ENCODE measurements at places on chromosomes 16 and 17. TPM values are rescaled to one million over a fixed set of nuclear protein-coding genes. Genes with fewer than 3 reads are reported as not detected.
A peak's percentile ranks its signal among the peaks of the same experiment; 100 is the strongest.

DNA sequence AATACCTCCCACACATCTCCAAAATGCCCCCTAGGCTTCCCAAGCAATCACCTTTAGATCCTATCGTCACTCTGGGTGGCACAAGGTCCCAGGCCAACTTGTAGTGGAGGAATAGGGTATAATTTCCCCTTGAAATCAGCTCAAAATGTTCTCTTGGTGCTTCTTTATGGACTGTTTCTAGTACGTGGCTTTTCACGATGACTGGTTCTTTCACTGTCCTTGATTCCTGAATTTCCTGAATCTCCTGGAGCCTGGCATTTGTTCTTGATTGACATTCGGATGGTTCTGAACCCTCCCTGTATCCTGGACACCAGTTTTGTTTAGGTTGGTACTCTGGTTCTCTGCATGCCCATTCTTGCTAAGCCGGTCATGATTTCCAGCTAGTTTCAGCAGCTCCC lies 6.9 kb upstream of the VPS53 start:
- DNase-seq = peak; percentile 95

- DNase-seq = no peak
Measured at GRCh38 chr16:58346831-58347371, 45.4 kb upstream of the GINS3 start.

GRCh38 chr16:57386381-57386951 lies 14.2 kb downstream of the CX3CL1 start:
- DNase-seq = no peak

Gene MYADML2
- total RNA-seq = not detected

Gene ANKS3
- 16.8 TPM for total RNA-seq

DNA sequence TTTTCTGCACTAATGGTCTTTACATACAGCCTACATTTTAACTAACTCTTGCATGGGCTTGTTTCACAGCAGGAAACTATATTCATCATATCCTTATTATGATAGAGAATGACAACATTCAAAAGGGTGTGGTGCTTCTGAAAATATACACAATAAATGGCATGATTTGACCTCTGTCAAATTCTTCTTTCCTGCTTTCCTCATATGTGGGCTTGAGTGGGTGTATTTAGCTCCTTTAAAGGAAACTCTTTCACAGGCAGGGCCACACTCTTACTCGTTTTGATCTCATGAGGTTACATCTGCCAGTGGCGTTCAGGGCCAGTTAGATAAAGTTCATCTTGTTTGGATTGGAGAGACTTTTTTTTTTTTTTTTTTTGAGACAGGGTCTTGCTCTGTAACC lies 6.1 kb downstream of the SLC35G3 start:
- peak; percentile 88 for DNase-seq

DNA sequence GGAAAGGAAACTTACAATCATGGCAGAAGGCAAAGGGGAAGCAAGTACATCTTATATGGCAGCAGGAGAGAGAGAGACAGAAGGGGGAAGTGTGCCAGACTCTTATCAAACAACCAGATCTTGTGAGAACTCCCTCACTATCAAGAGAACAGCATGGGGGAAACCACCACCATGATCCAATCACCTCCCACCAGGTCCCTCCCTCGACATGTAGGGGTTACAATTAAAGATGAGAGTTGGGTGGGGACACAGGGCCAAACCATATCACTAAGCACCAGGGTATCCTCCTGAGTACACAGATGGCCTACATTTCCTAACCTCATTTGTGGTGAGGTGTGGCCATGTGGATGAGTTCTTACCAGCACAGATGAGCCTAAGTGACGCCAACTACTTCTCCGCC lies 348.6 kb upstream of the ZFHX3 start:
- no peak for DNase-seq

- no peak for DNase-seq
Measured at GRCh38 chr16:54062361-54063278, 224.0 kb downstream of the IRX3 start.

DNA sequence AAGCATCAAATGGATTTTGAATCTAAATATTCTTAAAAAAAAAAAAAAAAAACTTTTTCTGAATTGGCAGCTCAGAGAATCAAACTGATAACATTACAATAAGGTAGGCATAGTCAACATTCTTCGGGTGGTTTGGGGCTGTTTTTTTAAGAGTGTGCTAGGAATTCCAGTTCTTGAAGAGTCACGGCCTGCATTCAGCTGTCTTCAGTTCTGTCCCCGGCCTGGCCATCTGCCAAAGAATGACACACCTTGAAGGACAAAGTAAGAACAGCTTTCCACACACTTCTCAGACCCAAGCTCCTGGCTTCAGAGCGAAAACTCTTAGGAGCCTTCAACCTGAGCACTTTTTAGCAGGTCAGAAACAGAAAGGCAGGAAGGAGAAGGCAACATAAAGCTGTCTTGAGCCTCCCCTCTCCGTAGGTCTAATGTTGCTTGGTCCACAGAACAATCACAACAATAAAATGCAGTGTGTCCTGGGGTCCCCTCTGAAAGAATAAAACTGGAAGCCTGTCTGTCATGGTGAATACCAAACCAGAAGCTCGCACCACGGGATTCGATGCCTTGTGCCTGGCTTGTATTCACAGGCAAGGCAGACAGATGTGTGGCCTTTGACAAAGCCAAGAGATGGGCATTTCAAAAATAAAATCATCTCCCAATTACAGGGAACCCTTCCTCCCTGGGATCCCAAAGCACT lies 524.4 kb upstream of the ZFHX3 start:
- DNase-seq = no peak

- DNase-seq = peak; percentile 78
Measured at GRCh38 chr17:2392252-2393173, 8.3 kb downstream of the MNT start.

Gene BEAN1
- total RNA-seq = 0.38 TPM

DNA sequence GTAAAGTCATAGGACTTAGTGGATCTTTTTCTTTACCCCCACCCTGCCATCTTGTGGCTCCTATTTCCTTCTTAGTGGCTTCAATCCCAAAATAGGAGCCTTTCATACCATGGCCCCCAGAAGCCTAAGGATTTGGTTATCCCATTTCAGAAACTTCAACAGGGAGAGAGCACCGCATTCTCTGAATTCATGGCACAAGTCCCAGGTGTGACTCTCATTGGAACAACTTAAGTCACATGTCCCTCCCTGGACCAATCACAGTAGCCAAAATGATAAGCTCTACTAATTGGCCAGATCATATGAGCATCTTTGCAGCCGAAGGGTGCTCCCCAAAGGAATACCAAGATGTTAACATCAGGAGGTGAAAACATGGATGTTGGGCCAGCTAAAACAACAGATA lies 43.2 kb downstream of the AXIN2 start:
- no peak for DNase-seq

DNA sequence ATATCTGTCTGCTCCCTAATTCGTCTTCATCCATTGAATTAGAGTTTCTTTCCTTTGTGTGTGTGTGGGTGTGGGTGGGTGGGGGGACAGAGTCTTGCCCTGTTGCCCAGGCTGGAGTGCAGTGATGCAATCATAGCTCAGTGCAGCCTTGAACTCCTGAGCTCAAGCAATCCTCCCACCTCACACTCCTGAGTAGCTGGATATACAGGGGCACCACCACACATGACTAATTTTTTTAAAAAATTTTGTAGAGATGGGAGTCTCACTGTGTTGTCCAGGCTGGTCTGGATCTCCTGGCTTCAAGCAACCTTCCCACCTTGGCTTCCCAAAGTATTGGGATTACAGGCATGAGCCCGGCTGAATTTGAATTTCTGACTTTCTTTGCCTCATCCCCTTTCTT lies 34.5 kb upstream of the MED13 start:
- DNase-seq = no peak

Gene SIAH1
- 59.5 TPM for total RNA-seq

DNA sequence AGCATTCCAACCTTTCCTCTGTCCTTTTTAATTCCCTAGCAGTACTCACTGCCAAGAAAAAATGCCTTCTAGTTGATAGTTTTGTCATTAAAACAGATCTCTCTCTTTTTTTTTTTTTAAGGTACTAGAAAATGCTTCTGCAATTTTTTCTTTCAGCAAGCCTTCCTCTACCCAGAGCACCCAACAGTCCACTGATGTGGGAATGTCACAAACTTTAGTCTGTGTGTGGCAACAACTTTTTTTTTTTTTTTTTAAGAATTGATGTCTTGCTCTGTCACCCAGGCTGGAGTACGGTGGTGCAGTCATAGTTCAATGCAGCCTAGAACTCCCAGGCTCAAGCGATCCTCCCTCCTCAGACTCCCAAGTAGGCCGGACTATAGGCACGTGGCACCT lies 34.7 kb downstream of the CDRT15 start:
- DNase-seq = no peak

DNA sequence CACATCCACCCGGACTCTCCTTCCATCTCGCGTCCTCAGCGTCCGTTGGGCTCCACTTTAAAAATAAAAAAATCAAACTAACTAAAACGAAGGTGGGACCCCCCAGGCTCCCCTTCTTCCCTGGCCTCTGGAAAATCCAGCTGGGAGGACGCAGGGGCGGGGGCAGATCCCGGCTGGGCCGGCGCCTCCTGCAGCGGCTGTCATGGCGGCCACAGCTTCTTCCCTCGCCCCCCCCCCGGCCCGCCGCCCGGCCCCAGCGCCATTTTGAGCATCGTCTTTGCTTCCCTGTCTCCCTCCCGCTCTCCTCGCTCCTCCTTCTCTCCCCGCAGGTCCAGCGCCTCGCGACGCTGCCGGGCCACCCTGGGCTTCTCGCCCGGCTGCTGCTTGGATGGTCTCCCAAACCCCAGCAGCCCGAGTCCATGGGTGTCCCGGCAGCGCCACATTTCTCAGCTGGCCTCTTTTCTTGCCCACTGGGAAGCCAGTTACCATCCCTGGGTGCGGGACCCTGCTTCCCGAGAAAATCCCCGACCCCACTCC lies 3.3 kb downstream of the HOXB2 start:
- no peak for DNase-seq

DNA sequence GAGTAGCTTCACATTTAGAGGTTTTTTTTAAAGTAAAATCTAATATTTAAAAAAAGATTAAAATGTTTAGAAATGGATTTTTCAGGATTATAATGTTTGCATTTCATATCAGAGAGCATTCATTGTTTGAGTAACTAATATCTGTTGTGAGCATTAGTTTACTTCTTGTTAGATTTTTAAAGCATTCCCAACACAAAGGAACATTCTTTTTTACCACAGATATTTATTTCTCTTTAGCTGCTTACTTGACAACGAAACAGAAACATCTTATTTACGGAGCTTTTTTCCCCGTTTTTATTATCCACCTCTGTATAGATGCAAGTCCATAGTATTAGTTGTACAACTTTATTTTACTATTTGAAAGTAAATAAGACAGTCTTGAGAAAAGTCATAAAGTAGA lies 53.0 kb downstream of the NFAT5 start:
- no peak for DNase-seq

GRCh38 chr17:60087882-60088669 lies 9.4 kb upstream of the HEATR6 start:
- DNase-seq = peak; percentile 48

GRCh38 chr17:57953705-57954396 lies 1.4 kb downstream of the CUEDC1 start:
- DNase-seq = no peak

DNA sequence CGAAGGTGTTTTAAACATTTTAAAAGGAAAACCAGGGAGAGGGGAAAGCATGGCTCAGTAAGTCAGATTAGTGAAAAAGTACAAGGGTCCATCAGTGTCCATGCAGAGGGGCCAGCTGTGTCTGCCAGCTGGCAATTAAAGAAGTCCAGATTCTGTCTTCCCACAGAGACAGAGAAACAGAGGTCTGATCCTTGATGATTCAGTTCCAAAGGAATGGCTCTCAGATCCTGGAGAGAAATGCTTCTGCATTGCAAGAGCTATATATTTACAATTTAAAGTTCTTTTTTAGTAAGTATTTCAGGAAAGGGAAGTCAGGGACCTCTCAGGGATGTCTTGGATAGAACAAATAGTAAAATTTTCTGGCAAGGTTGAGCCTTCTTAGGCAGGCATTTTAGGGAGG lies 56.2 kb downstream of the HSD17B2 start:
- peak; percentile 53 for DNase-seq

DNA sequence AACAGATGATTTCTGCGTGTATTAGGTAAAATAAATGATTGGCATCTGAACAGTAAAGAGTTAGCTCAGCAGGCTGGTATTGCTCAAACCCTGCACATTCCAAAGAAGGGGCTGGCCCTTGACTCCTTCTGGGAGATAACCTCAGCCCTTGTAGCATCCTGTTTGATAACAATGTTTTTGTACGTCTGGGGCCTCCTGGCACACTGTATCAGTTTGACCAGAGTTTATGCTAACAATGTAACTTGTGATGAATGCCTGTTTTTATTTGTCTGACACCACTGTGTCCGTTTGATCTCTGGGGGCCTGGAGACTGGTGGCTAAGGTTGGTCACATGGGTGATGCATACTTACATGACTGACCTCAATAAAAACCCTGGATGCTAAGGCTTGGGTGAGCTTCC lies 43.8 kb upstream of the NDRG4 start:
- no peak for DNase-seq

Gene APRT
- total RNA-seq = 153 TPM

Gene TMIGD1
- not detected for total RNA-seq

Gene NHLRC4
- under 0.01 TPM for total RNA-seq

DNA sequence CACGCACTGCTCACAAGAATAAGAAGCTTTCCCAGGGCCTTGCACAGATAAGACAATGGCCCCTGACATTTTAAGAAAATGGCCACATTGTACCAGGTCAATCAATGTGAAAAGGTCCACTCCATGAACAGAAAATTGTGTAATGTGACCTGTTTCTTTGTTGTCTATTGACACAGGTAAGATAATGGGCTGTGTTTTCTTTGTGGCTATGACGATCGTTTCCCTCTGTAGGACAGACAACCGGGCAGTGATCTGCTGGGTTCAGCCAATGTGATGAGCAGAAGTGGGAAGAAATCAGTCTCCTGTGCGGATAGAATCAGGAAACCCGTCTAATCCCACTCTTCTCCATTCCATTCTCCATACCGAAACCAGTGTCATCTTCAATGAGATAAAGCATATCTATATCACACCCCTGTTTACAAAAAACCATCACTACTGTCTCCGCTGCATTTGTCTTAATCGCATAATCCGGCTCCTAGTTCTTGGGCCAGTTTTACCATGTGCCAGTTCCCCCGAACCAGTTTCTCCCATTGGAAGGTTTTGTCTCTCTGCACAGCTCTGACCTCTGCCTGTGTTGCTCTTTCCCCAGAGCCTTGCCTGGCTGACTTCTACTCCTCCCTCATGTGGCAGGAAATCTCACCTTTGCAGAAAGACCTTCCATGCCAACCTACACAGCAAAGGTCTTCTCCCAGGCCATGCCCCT lies 66.9 kb upstream of the ATF7IP2 start:
- DNase-seq = no peak

DNA sequence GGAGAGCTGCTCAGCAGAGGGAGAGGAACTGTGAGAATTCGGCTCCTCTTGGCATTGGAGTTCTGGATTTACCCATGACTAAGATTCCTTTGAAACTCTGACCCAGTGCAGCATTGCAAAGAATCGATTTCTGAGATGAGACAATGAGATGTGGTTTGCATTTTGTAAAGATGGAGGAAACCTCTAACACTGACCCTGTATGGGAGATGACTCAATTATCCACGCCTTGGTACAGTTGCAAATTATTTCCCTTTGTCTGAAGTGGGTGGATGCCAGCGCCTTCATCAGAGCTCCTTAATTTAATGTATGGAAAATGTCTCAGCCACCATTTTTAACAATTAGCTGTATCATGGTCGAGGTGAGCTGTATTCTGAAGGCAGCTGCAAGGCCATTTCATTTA lies 53.4 kb downstream of the NUP93 start:
- DNase-seq = no peak

Gene OR1F1
- total RNA-seq = not detected

- DNase-seq = peak; percentile 94
Measured at GRCh38 chr16:72202014-72202413, 30.1 kb upstream of the PMFBP1 start.

Measured in bronchial epithelial cell (primary cell).